Left ventricle myocardium inferior (tissue), 1 donor: ENCODE measurements at places on chromosomes 11 and 22. TPM values are rescaled to one million over a fixed set of nuclear protein-coding genes. Genes with fewer than 3 reads are reported as not detected.

The OVOL1 gene
- not detected for total RNA-seq

The PKNOX2 gene
- total RNA-seq, result 6.2 TPM

The OTOG gene
- not detected for total RNA-seq

The TSKU gene
- total RNA-seq, result 12.1 TPM

The IGSF9B gene
- 44.1 TPM for total RNA-seq

The DSCAML1 gene
- total RNA-seq, result 0.19 TPM

The MIOX gene
- not detected for total RNA-seq

The PRRG4 gene
- 0.33 TPM for total RNA-seq

The TMEM191C gene
- 1.5 TPM for total RNA-seq

The ZP1 gene
- total RNA-seq, result not detected

The ENTHD1 gene
- total RNA-seq, result not detected

The DAGLA gene
- total RNA-seq, result 3.2 TPM

The AIFM3 gene
- 0.47 TPM for total RNA-seq

The P2RY6 gene
- 2.2 TPM for total RNA-seq

The NCAM1 gene
- 332 TPM for total RNA-seq

The CD44 gene
- 14.0 TPM for total RNA-seq

The HPX gene
- total RNA-seq, result 0.44 TPM

The OR52H1 gene
- total RNA-seq, result not detected

The TMEM218 gene
- 6.2 TPM for total RNA-seq

The GALR3 gene
- total RNA-seq, result not detected

The PANX2 gene
- total RNA-seq, result 0.58 TPM

The C11orf42 gene
- total RNA-seq, result not detected

The PPME1 gene
- 29.7 TPM for total RNA-seq

The KCNK4 gene
- not detected for total RNA-seq

The MAP6 gene
- 5.7 TPM for total RNA-seq

The TENM4 gene
- 0.63 TPM for total RNA-seq

The SCGB1A1 gene
- total RNA-seq, result not detected

The TBX10 gene
- 0.14 TPM for total RNA-seq

The GP1BB gene
- total RNA-seq, result not detected

The FAM227A gene
- total RNA-seq, result 1.0 TPM

The CEP126 gene
- total RNA-seq, result 1.5 TPM

The CTSF gene
- total RNA-seq, result 48.6 TPM

The ALX4 gene
- not detected for total RNA-seq

The PANX3 gene
- total RNA-seq, result not detected

The HYOU1 gene
- 71.8 TPM for total RNA-seq

The SCO2 gene
- total RNA-seq, result not detected

The OR51V1 gene
- not detected for total RNA-seq

The MS4A15 gene
- not detected for total RNA-seq

The MISFA gene
- total RNA-seq, result 10.7 TPM

The THYN1 gene
- total RNA-seq, result 41.2 TPM

The NXPE1 gene
- total RNA-seq, result not detected

The NLRP14 gene
- not detected for total RNA-seq

The CHRM1 gene
- not detected for total RNA-seq

The PISD gene
- total RNA-seq, result 18.1 TPM

The C11orf87 gene
- total RNA-seq, result 0.14 TPM

The NPTXR gene
- 23.3 TPM for total RNA-seq

The EFCAB6 gene
- 1.8 TPM for total RNA-seq

The TRPC6 gene
- 0.22 TPM for total RNA-seq

The OR51D1 gene
- not detected for total RNA-seq

The RAB39A gene
- total RNA-seq, result 0.52 TPM

The BIK gene
- total RNA-seq, result 0.41 TPM

The CCDC134 gene
- total RNA-seq, result 3.9 TPM

The LRRC56 gene
- total RNA-seq, result 0.25 TPM

The BAIAP2L2 gene
- total RNA-seq, result 0.16 TPM

The TXN2 gene
- 113 TPM for total RNA-seq

The E2F8 gene
- 3.6 TPM for total RNA-seq

The MMP1 gene
- total RNA-seq, result not detected
